Smooth muscle cell of the brain vasculature (primary cell): ENCODE measurements at places on chromosomes 4 and X.

DNA sequence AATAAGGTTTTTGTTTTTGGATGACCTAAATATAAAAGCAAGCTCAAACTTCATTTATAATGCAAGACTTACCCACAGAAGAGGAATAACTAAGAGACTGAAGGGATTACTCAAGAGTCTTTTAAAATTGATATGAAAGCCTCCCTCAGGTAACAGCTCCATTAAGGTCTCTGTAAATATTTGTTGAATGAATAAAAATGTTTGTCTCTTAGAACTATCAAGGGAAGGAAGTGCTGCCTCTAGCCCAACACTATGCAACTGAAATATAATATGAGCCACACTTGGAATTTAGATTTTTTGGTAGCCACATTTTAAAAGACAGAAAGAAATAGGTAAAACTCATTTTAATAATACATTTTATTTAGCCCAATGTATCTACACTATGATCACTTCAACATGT, 127.8 kb downstream of the SH3RF1 start:
- no peak for DNase-seq

GRCh38 chrX:10615931-10616774, 4.2 kb downstream of the MID1 start:
- no peak for DNase-seq

- no peak for DNase-seq
Measured at GRCh38 chrX:109186939-109187338, 294.9 kb downstream of the GUCY2F start.

DNA sequence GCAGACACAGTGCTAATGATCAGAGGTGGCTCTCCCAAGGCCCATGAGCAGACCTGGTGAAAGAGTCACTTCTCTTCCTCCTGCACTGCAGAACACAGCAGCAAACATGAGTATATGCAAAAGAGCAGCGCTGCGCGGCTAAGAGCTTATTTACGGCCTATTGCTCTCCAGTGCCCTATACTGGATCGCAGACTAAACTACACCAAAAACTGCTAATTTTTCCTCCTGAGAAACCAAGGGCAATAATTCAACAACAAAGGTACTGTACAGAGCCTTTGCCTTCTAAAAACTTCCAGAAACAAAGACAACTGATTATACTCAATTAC, 702.5 kb downstream of the ARAP2 start:
- DNase-seq: no peak
